Esophagus muscularis mucosa (tissue), 4 donors: ENCODE measurements at places on chromosomes 7 and 10. TPM values are rescaled to one million over a fixed set of nuclear protein-coding genes. Genes with fewer than 3 reads are reported as not detected.

The FFAR4 gene
- total RNA-seq: 0.45 TPM

The PRRT4 gene
- total RNA-seq: 1.8 TPM

The IL6 gene
- 0.83 TPM for total RNA-seq

The GPR15LG gene
- not detected for total RNA-seq

The SVIL gene
- 1,099 TPM for total RNA-seq

The DNAJC12 gene
- total RNA-seq: 4.1 TPM

The RELN gene
- 8.0 TPM for total RNA-seq

The MGAM2 gene
- total RNA-seq: not detected

The NUTM2B gene
- 0.42 TPM for total RNA-seq

The CTAGE8 gene
- not detected for total RNA-seq

The SPDYE3 gene
- total RNA-seq: not detected

The TBRG4 gene
- total RNA-seq: 45.7 TPM

The PIK3CG gene
- total RNA-seq: 3.3 TPM

The DDC gene
- total RNA-seq: not detected
